ENCODE measurements at places on chromosomes 7 and 10.

DNA sequence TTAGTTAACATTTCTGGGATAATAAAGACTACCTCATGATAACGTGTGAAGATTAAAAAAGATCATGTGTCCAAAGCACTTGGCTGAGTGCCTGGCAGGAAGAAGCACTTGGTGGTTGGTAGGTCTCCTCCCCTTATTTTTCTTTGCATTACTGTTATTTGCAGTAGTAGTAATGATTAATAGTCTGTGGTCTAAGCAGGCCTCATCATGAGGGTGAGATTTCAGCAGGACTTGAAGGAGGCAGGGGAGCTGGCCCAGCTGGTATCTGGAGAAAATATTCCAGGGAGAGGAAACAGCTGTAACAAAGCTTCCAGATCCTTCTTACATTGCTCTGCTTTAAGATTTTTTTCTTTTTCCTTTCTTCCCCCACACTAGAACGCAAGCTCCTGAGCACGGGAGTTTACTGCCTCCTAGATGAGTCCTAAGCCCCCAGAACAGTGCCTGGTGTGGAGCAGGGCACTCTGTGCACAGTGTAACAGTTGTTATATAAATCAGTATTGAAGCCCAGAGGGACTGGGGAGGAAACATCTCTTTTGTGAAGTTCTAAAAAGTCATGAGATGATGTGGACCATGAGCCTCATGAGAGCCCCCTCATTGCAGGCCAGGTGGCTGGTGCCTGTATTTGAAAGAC lies 31.1 kb upstream of the RHEB start:
- peak; percentile 22 for DNase-seq

DNA sequence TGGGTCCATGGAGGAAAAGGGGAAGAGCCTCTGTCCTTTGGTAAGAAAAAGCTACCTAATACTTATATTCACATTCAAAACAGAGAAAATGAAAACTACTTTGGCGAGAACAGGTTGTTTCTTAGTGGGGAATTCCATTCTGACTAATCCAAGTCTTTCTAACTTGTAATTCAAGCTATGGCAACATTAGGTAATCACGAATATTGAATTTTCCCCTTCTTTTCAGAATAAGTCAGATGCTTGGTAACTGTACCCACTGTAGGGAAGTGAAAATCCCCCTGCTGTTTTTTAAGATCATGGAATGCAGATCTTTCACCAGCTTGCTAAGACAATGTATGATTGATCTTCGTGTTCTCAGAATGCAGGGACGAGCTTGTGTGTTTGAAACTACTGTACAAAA lies 384.4 kb downstream of the TCERG1L start:
- no peak for DNase-seq

DNA sequence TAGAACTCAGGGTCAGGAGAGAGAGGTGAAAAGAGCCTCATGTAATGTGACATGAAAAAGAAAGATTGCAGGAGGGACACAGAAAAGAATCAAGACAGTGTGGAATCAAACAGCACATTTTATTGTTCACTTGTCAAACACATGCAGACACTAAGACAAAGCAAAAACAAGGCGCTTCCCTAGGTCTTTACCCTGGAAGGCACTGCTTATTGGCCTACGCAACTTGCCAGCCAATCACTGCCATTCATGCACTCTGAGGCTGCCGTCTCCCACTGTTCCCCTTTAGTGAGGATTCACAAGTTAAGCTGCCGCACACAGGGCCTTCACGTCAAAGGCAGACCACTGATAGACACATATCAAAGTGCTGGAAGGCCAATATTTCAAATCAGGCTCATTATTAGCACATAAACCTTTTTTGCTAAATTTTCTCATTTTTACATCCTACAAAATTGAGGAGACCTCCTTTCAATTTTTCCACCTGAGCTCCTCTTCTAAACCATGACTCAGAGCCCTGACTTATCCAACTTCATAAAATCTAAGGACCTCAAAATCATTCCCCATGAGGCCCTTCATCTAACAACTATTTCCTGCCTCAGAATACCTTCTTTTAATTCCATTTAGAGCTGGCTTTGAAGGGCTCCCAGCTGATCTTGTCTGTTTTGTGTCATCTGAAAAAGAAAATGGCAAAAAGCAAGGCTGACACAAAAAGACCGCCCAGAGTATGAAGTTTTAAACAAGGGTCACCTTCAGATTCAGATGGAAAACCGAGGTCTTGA lies 149.4 kb downstream of the CHCHD3 start:
- DNase-seq = no peak

- DNase-seq = no peak
These were observed 120.0 kb downstream of the SGMS1 start for GRCh38 chr10:50503661-50504320.

DNA sequence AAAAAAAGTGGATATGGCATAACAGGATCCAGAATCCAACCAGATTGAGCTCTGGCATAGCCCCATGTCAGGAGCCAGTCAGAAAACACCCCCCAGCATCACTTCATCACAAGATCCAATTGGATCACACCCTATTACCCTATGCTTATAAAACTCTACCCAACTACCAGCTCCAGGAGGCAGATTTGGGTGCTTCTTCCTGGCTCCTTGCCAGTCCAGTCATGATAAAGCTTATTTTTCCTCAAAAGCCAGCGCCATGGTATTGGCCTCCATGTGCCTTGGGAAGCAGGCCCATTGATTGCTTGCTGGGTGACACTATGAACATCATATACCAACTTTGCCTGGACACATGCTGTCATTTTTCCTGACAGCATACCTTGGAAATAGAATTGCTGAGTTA lies 281.4 kb upstream of the MKLN1 start:
- no peak for DNase-seq

- DNase-seq = no peak
These were observed 242.6 kb upstream of the C7orf33 start for GRCh38 chr7:148347981-148348380.

DNA sequence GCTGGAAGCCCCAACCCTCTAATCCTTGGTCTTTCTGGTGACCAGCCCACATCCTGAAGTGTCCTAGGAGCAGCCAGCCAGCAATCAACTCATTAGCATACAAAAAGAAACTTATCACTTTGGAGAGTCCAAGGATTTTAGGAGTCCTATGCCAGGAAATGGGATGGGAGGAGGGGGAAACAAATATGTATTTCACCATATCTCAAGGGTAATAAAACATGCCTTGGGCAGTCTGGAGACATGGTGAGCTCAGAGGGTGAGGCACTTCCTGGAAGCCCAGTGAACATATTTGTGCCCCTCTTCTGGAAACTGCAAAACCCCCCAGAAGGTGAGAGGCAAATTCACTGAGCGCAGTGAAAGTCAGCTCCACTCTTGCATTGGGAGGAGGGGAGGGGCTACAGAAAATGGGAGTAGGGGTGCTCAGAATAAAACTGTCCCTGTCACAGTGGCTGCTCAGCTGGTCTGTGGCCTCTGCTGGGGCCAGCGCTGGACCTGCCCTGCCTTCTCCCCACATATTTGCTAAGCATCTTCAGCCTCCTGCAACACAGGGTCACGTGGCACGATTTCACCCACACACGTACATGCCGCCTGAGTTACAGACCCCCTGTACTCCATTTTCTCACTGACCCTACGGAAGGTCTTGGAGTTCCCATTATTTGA lies 17.7 kb upstream of the ZMIZ1 start:
- DNase-seq = no peak

DNA sequence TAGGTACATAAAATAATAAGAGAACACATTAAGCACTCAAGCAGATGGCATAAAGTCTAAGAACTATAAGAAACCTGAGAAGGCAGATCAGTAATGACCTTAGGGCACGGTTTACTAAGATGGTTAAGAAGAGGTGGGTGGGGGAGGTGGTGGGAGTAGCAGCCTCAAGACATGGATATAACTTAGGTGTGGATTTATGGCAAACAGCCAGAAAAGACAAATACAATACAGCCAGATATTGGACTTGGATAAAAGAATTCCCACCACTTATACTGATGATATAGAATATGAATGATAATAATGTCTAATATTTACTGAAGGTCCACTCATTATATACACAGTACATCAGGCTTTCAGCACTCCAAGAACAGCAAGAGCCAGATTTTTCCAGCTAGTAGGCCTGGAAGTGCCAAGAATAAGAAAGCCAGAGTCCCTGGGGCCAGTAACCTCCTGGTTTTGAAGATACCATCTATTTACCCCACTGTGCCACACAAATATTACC lies 11.9 kb downstream of the DPY19L1 start:
- DNase-seq = no peak

GRCh38 chr10:6203331-6204062 lies 765 bp downstream of the PFKFB3 start:
- peak; percentile 3 for DNase-seq

- DNase-seq = no peak
These were observed 80.7 kb downstream of the MMRN2 start for GRCh38 chr10:86876748-86877147.
